Effector CD8-positive, alpha-beta T cell (primary cell): ENCODE measurements at places on chromosomes 5 and 9.

DNA sequence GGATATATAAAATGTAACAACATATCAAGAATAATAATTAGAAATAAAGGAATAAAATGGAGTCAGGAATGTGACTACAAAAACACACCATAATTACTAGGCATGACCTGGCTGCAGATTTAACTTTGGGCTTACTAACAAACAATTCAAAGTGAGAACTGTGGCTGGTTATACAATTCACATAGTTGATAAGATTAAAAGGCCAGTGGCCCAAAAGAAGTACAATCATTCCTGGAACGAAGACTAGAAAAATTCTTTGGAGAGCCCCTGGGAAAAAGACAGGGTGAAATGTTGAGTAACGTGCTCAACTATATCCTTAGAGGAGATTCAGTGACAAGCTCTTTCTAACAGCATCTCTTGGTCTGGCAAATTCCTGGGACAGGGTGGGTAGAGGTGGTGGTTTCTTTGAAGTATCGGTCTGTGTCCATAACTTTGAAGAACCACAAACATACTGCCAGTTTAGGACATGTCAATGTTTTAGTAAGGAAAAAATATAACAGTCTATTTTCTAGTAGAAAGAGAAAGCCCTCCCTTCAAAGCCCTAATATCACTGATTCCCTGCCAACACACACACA, 75.0 kb upstream of the IL6ST start:
- no peak for DNase-seq

- DNase-seq: no peak
Measured at GRCh38 chr9:20199111-20199510, 410.3 kb upstream of the SLC24A2 start.

GRCh38 chr5:66010476-66010875, 84.1 kb downstream of the ERBIN start:
- no peak for DNase-seq

DNA sequence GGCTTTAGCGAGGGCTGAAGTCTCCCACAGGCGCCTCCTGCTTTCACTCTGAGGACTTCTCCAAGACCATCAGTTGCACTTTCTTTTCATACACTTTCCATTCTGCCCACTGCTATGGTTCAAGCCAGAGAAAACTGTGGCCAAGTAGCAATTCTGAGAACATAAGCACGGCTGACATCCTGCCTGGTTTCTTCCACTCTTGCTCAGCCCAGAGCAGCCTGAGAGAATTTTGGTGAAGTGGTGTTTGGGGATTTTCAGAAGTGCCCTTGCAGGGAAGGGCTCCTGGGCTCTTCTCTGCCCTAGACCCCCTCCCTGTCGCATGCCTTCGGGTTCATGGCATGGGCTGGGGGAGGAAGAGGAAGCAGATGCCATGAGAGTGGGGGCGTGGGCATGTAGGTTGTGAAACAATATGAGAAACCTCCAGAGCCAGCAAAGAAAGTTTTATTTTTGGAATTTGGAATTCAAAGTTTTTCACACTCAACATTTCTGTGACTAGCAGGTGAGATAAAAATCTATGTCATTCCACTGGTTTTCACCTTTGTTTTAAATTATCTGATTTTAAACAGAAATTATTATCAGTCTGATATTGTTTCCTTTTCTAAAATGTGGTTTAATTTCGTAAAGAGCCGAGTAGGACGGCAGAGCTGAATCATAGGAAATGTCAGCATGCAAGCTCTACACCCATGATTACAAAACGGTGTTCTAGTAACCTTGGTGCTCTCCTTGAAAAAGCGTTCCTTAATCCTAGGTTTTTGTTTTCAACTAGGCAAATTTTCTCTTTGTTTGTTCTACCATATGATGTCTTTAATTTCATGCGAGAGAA, 27.8 kb upstream of the TNFSF8 start:
- no peak for DNase-seq

DNA sequence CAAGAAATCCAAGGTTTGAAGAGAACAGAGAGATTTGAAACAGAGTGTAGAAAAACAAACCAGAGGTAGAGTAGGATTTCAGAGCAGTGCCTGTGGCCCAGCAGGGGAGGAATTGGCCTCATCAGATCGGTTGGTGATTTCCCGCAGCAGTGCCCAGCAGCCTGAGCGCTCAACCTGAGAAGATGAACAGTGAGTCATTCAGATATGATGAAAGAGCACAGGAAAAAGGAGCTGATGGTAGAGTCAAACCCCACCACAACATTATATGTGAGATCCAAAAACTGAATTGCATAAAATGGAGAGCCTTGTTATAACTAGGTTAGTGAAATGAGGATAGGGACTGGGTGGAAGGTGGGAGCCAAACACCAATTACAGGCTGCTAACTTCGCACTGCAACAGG, 248.9 kb downstream of the PIK3R1 start:
- no peak for DNase-seq

DNA sequence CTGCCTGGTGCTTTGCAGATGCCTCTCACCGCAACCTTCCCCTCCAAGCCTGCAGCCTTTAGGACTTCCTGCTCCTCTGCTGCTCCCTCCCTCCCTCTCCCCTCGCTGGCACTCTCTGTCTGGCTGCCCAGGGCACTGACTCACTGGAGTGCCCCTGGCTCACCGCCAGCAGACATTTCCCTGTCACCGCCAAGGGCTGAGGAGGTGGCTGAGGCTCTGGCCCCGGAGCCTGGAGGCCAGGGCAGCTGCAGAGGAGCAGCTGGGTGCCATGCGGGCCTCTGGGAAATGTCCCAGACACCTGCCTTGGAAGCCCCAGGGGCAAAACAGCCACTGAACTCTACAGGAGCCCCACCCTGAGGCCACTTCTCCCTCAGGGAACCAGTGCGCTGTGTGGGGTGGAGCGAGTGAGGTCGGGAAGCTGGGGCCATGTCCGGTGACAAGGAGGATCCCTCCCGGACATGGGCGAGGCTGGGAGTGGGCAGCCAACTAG, 53.4 kb downstream of the TENT4A start:
- DNase-seq: no peak

GRCh38 chr5:139702548-139702947, 54.4 kb downstream of the CXXC5 start:
- no peak for DNase-seq

- DNase-seq: no peak
Measured at GRCh38 chr5:146173597-146173996, 8.9 kb downstream of the LARS1 start.

GRCh38 chr5:122780296-122780695, 5.4 kb downstream of the SNX2 start:
- no peak for DNase-seq

GRCh38 chr9:89705651-89706050, 100.8 kb downstream of the GADD45G start:
- no peak for DNase-seq

DNA sequence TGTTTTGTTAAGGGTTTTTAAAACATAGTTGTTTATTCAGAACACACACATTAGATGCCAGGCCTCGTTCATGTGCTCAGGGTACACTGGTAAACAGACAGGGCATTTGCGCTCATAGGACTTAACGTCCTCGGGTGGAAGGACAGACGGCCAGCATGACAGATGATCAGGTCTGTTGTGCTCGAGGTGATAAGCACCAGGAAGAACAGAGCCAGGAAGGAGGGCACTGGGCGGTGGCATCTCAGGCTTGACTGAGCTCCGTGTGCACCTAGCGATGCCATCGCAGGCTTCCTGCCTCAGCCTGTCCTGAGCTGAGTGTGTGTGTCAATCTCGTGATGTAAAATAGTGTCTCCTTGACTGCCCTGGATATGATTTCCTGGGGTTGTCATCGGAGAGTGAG, 96.5 kb downstream of the EHMT1 start:
- DNase-seq: no peak

DNA sequence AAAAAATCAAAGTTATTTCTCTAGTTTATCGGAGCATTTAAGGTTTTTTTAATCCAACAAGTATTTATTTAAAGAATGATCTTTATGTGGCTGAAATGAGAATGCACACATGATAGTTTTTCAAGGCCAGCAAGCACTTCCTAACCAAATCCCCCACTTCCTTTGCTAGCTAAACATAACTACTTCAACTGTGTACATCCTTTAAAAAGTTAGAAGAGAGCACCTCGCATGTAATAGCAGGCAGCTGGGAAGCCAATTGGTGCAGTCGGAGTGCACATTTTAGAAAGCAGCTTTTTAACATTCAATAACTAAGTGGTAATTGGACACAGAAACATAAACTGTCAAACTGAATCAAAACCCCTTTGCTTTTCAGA, 245.7 kb downstream of the BNC2 start:
- no peak for DNase-seq

DNA sequence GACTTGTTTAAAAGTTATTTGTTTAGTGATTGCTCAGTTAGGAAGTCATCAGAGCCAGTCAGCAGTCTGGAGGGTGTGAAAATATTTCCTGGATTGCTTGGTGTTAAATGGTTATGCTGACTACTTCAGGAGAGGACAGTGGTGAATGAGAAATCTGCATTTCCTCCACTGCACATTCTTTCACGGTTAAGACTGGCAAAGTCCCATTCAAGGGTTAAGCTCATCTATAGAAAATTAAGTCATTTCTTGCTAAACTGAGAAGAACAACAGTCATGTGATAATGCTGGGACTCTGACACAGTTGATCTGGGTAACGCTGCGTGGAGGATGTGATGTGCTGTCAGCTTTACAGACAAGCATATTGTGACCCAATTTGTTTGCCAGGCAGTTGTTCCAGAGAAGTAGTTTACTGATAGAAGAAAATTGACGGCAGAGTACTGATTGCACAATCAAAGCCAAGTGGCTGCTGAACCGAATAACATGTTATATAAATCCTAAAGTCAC, 80.4 kb downstream of the GRAMD2B start:
- no peak for DNase-seq

DNA sequence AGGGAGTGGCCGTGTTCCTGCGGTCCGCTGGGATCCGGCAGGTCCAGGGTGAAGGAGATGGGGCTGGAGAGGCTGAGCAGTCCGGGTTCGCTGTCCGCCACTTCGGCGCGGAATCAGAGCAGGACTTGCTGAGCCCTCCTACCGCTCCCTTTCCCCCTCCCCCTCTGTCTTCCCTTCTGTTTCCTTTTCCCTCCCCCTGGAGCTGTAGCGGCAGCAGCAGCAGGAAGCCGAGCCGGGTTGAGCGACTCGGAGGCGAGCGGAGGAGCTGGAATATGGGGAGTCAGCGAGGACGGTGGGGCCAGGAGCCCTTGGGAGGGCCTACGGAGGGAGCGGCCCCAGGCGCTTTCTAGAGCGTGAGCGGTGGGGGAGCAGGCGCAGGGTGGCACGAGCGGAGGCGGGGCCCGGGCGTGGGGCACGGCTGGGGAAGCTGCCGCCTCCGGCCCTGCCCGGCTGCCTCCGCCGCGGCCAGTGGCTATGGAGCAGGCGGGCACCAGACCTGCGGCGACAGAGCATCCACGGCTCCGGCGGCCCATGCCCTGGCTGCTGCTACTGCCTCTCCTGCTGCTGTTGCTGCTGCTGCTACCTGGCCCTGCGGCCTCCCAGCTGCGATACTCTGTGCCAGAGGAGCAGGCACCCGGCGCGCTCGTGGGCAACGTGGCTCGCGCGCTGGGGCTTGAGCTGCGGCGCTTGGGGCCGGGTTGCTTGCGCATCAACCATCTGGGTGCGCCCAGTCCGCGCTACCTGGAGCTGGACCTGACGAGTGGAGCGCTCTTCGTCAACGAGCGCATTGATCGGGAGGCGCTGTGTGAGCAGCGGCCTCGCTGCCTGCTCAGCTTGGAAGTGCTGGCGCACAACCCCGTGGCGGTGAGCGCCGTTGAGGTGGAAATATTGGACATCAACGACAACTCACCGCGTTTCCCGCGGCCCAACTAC, at the start of gene PCDHAC2:
Gene PCDHAC2, plus strand, starts transcription at position 184 of the 933 bp plus-strand sequence. Its CDS starts 291 bp downstream, at position 475.
- DNase-seq: no peak

GRCh38 chr9:83622433-83622938, 457 bp upstream of the IDNK start:
- no peak for DNase-seq

DNA sequence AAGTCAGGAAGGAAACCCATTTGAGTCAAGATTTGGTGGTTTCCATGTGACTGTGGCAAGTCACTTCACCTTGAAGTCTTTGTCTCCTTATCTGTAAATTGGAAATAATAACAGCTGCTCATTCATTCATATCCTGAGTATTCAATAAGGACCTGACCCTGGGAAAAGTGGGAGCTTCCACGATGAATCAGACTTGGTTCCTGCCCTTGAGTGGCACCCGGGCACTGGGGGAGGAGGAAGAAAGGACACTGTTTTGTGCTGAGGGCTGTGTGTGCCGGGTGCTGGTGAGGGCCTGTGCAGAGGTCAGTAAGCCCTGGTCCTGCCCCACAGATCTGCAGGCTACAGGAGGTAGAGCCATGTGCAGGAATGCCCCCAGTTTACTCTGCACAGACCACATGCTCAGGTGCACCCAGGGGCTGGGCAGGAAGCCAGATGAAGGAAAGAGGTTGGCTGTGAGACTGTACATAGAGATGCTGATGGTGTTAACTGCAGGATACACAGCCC, 6.8 kb downstream of the NDST1 start:
- no peak for DNase-seq

- DNase-seq: no peak
Measured at GRCh38 chr9:109387206-109387605, 66.3 kb upstream of the EPB41L4B start.

DNA sequence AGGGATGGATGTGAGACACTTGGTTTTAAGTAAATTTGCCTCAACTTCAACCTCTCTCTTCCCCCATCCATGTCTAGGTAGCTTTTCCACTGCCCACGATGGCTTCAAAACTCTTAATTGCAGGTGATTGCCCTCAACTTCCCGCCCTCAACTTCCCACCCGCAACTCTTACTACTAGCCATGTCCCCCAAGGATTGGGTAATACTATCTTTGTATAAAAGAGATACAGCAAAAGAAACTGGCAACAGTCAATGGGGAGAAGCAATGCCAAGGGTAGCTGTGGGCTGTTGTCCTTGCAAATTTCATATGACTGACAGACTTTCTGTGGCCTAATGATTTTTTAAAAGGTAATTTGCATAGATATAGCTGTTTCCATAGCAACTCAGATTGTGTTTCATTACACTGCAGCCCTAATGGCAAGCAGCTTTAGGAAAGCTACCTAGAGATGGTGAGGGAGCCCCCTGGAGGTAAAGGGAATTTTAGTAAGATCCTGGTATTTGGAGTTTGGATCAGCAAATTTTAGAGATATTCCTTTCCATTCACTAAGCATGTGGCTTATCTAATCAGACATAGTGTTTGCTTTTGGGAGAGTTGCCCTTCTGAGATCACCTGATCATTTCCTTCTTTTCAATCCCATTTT, 421.5 kb upstream of the DAP start:
- DNase-seq: no peak

DNA sequence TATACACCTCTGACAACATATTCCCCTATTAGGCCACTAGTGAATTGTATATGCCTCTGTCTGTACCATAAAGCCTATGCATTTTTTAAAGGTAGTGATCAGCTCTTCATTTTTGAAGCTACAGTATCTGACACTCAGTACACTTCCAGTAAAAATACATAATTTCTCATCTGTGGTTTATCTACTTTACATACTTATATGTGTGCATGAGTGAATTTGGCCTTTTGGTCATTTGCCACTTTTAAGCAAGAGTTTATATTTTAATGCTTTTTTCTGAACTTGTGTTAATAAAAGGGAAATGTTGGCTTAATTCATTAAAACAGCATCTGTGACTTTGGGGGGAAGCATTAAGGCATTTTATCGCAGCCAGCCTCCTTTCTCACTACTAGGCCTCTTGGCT, 47.8 kb downstream of the ST8SIA4 start:
- DNase-seq: no peak
